ENCODE measurements at places on chromosomes 4 and X. TPM values are rescaled to one million over a fixed set of nuclear protein-coding genes. Genes with fewer than 3 reads are reported as not detected.

DNA sequence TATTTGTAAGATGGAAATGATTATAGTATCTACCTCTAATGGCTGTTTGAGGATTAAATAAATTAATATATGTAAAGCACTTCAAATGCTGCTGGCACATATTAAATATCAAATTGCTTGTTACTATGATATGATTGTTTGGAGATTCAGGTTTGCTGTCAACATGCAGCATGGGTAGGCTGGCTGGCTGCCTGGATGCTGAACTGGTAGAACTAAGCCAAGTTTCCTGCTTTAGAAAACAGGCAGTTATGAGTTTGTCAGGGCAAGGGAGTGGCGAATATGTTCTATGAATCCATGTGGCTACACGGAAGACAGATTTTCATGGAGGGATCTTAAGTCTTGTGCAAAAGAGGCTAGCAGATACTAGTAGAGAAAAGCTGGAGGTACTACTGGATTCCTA is 239.6 kb downstream of the GBA3 start:
- peak; percentile 3 for DNase-seq

DNA sequence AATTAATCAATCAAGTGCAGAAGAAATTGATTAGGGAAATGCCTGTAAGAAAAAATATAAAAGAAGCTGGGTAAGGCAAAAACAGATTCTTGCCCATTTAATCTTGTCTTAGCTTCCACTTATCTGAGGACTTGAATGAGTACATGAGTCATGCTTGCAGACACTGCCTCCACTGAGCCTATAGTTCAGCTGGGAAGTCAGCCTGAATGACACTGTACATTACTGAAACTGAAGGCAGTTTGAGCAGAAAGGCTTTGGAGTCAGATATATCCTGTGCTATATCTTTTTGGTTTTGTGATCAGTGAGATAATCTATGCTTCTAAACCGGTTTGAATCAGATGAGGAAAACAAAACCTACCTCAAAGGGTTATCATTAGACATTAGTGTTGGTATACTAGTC is 61.3 kb downstream of the NUDT11 start:
- DNase-seq = no peak

GRCh38 chrX:122567911-122568310 is 616.2 kb upstream of the GRIA3 start:
- DNase-seq = no peak

DNA sequence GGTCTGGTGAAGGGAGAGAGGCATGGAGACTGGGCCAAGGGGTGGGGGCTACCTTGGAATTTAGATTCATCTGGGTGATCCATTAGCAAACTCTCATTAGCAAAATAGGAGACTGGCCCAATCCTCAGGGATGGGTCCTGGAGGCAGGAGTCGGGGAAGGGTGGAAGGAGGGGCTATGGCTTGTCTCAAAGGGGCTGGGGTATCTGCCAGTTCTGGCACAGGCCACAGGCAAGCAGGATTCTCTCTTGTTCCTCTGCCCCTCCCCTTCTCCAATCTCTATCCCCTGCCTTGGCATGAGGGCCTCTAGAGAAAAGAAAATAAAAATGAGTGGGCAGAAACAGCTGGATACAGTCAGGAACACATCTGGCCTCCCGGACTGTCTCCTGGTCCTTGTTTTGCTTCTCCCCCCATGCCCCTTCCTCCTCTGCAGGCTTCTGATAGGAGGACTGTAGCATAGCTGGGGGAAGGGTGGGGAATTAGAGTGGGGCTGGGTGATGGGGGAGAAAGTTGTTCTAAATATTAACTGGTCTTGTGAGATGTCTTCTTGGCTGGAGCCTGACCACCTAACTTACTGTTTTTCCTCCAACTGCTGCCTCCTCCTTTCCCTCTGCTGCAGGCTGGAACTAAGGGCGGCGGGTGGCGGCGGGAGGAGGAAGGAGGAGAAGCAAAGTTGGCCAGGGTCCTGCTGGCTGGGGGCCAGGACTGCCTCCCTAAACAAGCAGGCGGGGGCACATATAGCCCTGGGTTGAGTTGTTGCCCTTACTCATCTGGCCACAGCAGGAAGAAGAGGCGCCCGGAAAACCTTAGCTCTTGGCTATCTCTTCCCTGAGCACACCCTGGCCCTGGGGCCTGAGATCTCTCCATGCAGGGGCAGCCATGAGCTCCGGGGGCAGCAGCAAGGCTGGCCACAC is 53.3 kb upstream of the LAS1L start:
- no peak for DNase-seq

Gene VCX2
- not detected for total RNA-seq

Gene ARX
- not detected for total RNA-seq

DNA sequence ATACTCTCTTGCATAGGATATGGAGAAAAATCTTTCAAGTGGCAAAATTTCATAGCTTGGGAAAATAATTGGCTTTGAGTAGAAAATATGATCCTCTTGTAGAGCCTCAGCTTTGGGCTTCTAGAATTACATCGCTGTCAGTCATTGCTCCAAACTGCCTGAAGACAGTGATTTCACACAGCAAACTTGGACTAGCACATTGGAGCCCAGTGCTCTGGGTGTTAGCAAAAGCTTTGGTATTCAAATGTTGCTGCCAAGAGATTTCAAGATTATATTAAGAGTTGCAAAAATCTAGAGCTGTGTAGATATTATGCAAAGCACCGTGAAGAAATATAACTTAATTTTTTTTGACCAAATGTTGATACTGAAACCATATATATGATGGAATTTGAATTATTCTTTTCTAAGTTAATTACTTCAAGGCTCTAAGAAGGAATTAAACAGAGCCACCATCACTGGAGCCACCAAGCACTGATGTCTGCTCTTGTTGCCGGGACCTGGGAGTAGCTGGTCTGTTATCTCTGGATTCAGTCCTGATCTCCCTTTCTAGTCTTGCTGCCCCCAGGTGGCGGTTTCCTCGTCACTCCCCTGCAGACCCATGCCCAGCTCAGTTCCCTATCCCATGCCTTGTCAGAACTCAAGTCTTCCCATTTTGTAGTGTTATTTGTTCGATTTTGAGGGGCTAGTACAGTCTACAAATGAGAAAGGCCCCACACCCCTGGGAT is 260.7 kb upstream of the SFRP2 start:
- DNase-seq = no peak

Gene ERVMER34-1
- total RNA-seq = not detected

Gene MAGEA2
- total RNA-seq = not detected

DNA sequence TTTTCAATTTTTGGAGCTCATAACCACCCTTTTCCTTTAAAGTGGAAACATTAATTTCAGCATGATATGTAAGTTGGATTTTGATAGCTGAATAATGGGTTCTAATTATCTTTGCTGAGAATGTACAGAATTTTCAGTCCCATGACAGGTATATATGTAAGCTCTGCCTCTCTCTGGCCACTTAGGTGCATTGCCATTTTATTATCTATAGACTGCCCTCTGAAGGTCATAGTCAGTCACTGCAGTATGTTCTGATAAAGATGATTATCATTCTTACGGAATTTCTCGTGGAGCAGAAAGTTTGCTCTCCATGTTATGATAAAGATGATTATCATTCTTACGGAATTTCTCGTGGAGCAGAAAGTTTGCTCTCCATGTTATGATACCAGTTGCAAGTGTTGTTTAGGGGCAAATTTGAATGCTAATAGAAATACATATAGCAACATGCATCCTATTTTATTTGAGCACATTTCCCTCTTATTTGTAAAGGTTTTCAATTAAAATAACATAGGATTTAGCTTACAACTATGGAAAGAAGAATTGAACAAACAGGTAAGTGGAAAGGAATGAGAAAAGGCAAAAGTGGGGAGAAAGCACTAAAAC is 10.4 kb downstream of the AFP start:
- DNase-seq = no peak

- DNase-seq = peak; percentile 58
Observed at GRCh38 chrX:78104447-78105176, 564 bp downstream of the PGK1 start.

DNA sequence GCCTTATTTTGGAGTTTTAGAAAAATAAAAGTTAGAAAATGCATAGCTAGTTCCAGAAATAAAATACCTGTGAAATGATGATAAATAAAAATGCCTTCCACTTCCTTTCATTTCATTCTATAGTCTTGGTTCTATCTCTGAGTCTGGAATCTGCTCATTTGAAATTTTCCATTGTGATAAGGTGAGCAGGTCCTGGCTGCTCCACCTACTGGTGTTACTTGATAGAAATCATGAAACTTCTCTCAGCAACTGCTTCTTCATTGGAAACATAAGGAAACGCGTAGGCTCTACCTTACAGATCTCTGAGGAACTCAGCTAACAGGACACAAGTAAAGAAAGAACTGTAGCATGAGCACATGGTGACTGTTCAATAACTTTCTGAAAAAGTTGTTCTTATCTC is 141.8 kb downstream of the DCHS2 start:
- DNase-seq = peak; percentile 19

Gene BCLAF3
- total RNA-seq = 4.1 TPM

GRCh38 chrX:87265518-87265917 is 252.1 kb upstream of the KLHL4 start:
- no peak for DNase-seq

Gene F8A3
- not detected for total RNA-seq

Gene ETDA
- total RNA-seq = not detected

- peak; percentile 25 for DNase-seq
Observed at GRCh38 chr4:145956288-145956890, 17.8 kb upstream of the ZNF827 start.

- DNase-seq = no peak
Observed at GRCh38 chr4:96525898-96526297, 686.0 kb downstream of the PDHA2 start.

Gene GAGE12J
- not detected for total RNA-seq

DNA sequence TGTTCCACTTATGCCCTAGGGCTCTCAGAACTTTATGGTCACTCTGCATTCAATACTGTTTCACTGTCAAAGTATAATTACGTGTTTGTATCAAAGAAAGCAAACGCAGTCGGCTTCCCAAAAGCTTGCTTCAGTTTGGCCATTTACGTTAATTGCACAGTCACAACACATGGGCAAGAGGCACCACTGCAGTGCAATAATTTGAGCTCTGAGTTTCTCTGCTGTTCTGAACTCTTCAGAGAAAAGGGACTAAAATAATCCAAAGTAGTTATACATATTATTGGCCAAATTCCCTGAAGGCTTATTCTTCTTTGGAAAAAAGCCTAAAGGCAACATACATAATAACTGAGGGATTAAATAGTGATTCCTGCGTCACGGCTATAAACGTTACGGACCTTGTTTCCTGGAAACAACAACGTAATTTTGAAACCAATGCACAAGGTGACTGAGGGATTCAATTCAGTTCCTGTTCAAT is 51.3 kb downstream of the RNF150 start:
- DNase-seq = peak; percentile 64

DNA sequence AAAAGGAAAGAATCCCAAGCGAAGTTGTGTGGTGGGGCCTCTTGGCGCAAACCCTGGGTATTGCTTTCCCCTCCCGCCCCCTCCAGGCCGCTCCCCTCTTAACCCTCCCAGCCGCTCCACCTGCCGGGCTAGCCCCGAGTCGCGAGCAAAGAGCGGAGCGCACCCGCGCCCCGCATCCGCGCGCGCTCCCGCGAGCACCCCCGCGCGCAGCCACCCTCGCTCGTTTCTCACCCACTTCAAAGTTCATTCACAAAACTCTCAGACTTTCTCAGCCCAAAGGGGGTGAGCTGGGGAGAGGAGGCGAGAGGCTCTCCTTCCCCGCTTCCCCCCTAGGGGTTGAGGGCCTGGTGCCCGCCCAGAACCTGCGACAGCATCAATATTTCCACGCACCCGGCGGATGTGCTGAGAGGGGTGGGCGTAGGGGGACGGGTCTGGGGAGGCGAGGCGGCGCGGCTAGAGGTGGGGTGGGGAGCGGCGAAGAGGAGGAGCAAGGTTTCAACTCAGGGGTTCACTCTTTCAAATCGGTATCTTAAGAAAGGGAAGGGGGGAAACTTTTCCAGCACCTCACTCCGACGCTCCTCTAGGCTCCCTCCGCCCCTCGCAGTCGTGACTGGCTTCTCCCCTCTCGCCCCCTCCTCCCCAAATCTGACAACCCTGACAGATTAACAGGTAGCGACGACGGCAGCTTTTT is 1.8 kb downstream of the MAML3 start:
- DNase-seq = peak; percentile 81

DNA sequence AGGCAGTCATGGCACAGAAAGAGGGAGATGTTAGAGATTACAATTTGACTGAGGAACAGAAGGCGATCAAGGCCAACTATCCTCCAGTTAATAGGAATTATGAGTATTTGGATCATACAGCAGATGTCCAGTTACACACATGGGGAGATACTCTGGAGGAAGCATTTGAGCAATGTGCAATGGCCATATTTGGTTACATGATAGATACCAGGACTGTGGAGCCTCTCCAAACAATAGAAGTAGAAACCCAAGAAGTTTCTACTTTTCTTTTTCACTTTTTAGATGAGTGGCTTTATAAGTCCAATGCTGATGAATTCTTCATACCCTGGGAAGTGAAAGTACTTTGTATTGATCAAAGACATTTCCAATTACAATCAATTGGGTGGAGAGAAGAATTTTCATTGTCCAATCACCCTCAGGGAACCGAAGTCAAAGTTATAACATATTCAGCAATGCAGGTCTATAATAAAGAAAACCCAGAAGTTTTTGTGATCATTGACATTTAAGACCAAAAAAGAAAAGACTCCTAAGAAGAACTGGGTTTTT is 139.1 kb downstream of the MAB21L2 start:
- no peak for DNase-seq

- no peak for DNase-seq
Observed at GRCh38 chr4:105902550-105903262, 7.4 kb downstream of the NPNT start.

- no peak for DNase-seq
Observed at GRCh38 chrX:15816438-15816809, 26.1 kb downstream of the ZRSR2 start.

DNA sequence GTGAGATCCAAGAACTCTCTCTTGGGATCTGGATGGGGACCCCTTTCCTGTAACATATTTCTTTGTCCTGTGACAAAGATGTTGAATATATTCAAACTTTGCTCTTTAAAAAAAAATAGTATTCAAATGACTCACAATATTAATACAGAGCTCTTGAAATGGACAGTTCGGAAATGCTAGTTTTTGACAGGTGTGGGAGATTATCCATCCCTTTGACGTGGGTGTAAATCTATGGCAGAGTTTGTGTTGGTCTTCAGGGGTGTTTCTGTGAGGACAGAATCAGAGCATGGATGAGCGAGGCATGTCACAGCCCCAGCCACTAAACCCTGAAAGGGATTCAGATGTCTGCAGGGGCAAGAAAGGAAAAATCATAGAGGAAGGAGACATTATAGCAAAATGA is 25.8 kb downstream of the TENM3 start:
- DNase-seq = no peak

GRCh38 chr4:71212216-71212615 is 126.6 kb upstream of the SLC4A4 start:
- DNase-seq = no peak
